Activated T-cell treated with anti-CD3 and anti-CD28 coated beads for 1 hour (primary cell): ENCODE measurements at places on chromosomes 16 and 17.

DNA sequence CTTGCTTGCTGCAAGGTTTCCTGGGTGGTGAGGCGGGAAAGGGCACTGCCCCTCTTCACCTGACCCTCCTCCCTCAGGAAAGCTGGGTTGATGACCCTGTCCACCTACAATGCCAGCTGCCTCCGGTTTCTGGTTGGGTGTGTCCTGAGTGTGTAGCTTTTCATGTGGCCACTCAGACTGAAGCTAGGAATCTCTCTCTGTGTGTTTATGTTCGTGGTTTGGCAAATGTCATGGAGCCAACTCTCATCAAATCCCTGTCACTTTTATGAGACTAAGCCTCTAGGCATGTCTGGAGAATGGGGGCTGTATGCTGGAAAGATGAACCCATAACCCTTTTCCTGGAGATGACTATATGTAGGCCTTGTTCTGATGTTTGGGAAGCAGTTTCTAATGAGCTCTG, 17.1 kb downstream of the PLEKHG4 start:
- no peak for DNase-seq

DNA sequence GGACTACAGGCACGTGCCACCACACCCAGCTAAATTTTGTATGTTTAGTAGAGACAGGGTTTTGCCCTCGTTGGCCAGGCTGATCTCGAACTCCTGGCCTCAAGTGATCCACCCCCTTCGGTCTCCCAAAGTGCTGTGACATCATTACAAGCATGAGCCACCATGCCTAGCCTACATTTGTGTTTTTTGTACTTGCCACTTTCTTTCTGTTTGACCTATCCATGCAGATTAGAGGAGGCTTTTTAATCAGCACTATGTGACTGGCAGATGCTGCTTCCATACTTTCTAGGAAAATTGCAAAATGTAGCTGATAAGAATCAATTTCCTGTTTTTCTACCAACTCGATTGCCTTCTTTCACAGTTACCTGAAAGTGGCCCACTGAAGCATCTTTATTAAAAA, 57.3 kb downstream of the B9D1 start:
- no peak for DNase-seq

GRCh38 chr16:369866-370436, 387 bp downstream of the MRPL28 start:
- no peak for DNase-seq

GRCh38 chr17:77531002-77531401, 390.2 kb downstream of the SEC14L1 start:
- DNase-seq: no peak

GRCh38 chr16:50888486-50889261, 146.8 kb downstream of the CYLD start:
- DNase-seq: no peak

- no peak for DNase-seq
Measured at GRCh38 chr17:79829004-79829403, 10.2 kb downstream of the CBX4 start.

- DNase-seq: no peak
Measured at GRCh38 chr17:81429821-81430551, 34.7 kb downstream of the BAHCC1 start.

GRCh38 chr17:45277992-45278391, 16.1 kb upstream of the SPATA32 start:
- DNase-seq: no peak

DNA sequence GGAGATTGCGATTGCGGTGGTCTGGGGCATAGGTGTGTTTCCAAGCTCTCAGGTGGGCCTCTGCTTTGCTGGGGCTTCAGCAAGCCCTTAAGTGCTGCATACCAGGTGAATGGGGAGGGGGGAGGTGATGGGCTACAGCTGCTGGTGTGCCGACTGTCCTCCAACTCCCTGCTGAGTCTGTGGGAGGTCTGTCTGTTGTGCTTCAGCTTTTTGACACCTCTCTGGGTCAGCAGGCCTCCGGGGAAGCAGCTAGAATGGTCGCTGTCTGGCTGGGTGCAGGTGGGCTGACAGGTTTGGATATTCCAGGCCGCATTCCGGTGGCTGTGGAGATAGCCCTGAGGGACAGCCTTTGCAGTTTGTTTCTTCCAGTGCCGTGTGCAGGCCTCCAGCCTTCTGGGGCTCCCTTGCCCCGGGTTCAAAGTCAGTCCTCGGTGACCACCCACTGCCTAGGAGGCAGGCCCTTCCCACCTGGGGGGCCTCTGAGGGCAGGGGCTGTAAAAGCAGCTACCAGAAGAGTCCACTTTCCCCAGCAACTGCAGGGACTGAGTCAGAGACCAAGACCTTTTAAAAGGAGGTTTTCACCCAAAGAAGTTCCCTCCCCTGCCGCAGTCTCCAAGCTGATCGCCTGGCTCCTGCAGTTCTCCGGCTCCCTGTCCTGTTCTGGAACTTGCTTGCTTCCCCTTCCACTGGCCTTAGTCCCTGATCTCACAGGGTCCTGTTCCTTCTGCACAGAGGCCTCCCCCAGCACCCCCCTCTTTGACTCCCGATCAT, 2.0 kb upstream of the TTYH2 start:
- no peak for DNase-seq

GRCh38 chr17:82938873-82939620, 99.2 kb upstream of the ZNF750 start:
- no peak for DNase-seq

DNA sequence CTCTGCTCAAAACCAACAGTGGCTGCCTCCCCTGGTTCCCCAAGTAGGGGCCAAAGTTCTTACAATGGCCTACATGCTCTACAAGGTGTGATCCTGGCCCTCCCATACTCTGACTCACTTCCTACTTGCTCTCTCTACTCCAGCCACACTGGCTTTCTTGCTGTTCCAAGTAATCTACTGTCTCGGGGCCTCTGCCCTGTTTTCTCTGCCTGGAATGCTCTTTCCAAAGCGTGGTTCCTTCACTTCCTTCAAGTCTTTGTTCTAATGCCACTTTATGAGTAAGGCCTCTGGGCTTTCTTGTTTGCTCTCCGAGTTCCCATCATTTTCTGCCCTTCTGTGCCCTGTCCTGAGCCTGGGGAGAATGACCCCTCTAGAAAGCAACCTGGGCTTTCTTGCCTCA, 4.1 kb upstream of the CDH3 start:
- no peak for DNase-seq

GRCh38 chr16:25217921-25218320, 1.2 kb downstream of the AQP8 start:
- no peak for DNase-seq

DNA sequence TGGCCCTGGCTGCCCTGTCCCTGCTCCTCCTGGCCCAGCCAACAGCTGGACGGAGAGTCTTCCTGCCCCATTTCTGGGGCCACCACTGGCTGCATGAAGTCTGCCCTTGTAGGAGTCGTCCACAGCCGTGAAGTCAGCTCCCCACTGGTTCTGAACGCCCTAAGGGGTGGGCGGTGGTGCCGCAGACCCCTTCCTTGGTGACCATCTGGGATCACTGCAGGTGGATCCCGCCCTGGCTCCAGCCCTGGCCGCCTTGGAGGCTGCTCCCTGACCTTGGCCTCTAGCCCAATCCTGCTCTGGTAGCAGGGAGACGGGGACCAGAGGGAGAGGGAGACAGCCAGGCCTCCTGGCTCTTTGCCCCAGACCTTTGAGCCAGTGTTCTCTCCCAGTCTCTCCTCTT, 35.4 kb downstream of the MGAT5B start:
- no peak for DNase-seq

GRCh38 chr16:21694609-21695008, 30.8 kb downstream of the OTOA start:
- no peak for DNase-seq

- no peak for DNase-seq
Measured at GRCh38 chr16:75061669-75062068, 54.9 kb downstream of the LDHD start.

DNA sequence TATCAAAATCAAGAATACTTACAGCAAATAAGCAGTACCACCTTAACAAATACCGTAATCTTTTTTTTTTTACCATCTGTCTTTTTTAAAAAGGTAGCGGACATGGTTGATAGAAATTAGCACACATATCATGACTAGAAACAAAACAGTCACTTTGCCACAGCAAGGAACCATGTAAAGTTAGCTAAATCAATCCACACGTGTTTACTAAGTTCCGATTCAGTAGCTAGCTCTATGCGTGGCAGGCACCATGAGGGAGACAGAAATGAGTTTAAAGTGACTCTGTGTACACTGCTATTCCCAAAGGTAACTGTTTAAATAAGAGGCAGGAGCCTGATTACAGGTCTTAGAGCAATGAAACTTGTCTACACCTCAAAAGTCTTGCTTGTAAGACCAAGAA, 108.6 kb downstream of the XYLT1 start:
- DNase-seq: no peak

GRCh38 chr16:66853261-66854139, 9.3 kb downstream of the CA7 start:
- no peak for DNase-seq

GRCh38 chr16:88773812-88774291, 11.2 kb downstream of the PIEZO1 start:
- no peak for DNase-seq

DNA sequence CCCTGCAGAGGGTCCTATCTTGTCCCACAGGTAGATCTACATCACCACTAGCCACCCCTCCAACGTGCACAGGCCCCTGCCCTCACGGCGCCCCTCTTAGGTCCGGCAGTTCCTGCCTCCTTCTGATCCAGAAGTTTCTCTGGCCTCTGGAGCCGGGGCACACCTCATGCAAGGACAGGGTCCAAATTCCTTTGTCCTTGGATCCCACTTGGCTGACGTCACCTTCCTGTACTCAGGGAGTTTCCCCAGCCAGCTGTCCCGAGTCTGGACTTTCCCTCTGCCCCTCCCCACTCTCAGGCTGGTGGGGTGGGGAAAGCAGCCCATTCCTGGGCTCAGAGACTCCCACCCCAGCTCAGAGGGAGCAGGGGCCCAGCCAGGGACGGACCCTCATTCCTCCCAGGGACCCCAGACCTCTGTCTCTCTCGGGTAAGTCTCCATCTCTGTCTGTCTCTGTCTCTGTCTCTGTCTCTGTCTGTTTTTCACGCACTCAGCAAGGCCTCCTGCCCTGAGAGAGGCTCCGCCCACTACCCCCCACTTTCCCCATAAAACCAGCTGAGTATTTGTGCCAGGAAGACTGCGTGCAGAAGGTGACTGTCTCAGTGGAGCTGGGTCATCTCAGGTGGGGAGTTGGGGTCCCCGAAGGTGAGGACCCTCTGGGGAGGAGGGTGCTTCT, at the start of gene IL32:
Gene IL32 (plus strand): TSS at position 572 of the 673 bp plus-strand sequence. CDS start 172 bp downstream, outside the sequence.
- peak; percentile 60 for DNase-seq

- no peak for DNase-seq
Measured at GRCh38 chr16:85514598-85515318, 98.4 kb upstream of the GSE1 start.

DNA sequence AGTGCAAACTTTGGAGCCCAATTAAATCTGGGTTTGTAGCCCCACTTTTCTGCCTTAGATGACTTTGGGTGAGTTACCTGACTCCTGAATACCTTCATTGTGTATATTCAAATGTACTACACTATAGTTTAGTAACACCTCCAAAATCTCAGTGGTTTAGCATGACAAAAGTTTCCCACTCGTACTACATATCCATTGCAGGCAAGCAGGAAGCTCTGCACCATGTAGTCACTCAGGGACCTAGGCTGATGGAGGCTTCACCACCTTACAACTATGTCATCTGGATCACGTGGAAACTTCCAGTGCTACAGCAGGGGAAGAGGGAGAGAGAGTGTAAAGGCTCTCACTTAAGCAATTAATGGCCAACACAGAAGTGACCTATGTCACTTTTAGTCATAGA, 14.2 kb downstream of the ANKFN1 start:
- no peak for DNase-seq

- DNase-seq: no peak
Measured at GRCh38 chr16:52861614-52862022, 191.1 kb downstream of the CHD9NB start.

DNA sequence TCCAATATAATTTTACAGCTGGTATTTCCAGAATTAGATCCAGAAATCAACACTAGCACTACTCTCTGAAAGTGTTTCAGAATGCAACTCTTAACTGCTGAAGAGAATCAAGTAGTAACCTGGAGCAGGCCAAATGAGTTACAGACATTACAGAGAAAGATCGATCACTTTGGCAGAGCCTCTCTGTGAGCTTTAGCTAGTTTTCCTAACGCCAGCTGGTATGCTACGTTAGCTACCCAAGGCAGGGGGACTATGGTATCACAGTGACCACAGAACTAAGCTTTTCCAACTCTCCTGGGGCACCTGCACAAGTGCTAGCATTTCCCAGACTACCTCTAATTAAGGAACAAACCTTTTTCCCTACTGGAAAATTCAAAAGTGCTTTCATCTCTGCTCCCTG, 30.4 kb downstream of the TRAF4 start:
- no peak for DNase-seq

DNA sequence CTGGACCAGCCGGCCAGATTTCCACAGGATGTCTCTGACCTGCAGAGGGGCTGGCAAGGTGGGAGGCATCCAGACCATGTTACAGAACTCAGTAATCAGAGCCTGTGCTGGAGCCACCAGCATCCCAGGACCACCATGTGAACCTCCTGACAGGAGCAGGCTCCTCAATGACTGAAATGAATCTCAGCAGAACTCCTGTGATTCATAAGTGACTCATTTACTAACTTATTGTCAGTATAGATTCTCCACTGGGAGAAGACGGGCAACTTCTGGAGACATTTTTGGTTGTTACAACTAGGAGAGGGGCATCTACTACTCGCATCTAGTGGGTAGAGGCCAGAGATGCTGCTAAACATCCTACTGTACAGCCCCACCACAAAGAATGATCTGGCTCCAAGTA, 3.1 kb upstream of the WWOX start:
- DNase-seq: no peak

DNA sequence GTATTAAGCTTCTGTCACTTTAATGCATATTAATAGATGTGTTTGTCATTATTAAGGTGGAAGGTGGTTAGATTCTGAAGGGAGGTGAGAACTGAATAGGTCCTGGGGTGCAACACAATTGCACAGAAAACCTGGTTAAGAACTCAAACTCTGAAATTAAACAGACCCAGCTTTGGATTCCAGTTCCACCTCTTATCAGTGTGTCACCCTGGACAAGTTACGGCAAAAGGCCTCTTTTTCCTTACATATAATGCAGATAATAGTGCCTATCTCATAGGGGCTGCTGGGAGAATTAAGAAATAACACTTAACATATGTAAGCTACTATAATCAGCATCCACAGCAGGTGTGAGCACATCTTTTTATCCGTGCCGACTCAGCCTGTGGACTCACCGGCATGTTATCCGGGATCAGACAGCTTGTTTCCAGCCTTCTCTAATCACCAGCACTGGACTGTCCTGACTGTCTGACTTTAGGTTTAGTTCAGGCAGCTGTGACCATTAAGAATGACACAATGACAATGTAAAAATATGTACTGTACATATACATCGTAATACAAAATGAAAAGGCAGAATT, 31.4 kb downstream of the TEX2 start:
- DNase-seq: no peak
